Pericardium fibroblast (primary cell): ENCODE measurements at places on chromosomes 3 and 15. TPM values are rescaled to one million over a fixed set of nuclear protein-coding genes. Genes with fewer than 3 reads are reported as not detected.

The PLSCR4 gene
- total RNA-seq, result 65.5 and 162 TPM in 2 replicates

The AADACL2 gene
- not detected in 2 replicates for total RNA-seq

The GRAMD2A gene
- total RNA-seq, result 0.12 and 0.26 TPM in 2 replicates

The FAM3D gene
- not detected in 2 replicates for total RNA-seq

The NPAP1 gene
- not detected in 2 replicates for total RNA-seq

The CDCP1 gene
- 0.70 and 0.77 TPM in 2 replicates for total RNA-seq

The KCNH8 gene
- total RNA-seq, result not detected in 2 replicates

The CHRFAM7A gene
- not detected in 2 replicates for total RNA-seq
